ENCODE measurements at places on chromosomes 4 and X.
A peak's percentile ranks its signal among the peaks of the same experiment; 100 is the strongest.

DNA sequence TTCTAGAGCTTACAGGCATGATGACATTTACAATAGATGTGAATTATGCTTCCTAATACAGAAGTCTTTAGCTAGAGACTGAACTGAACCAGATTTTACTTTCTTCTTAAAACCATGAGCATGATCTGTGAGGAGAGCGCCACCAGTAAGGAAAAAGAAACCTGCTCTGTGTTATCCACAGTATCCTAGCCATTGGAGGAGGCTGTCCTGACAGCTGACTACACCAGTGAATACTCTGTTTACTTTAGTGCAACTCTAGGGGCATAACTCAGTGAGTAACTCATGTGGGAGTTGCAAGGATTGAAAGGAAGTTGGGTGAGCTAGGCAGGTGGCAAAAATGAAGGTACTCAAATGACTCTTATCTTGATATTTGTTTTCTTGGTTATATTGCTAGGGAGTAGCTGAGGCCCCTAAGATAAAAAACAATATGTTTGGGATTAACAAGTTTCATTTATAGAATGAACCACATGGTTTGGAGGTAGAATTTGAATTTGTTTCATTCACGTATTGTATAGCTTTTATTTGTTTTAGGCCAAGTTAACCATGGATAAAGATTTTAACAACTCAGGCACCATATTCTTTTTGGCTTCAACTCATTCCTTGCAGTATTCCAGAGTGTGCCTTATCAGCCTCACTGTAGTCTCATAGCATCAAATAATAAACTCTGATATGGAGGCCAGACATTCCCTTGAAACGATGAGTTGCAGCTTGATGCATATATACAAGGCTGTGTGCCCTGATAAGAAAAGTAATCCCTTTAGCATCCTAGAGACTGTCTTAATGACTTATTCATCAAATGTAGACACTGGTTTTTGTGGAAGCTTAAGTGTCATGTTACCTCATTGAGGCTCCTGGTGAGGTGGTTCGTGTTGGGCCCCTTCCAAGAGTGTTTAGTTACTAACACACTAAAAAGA is 2.5 kb downstream of the BMP3 start:
- no peak for DNase-seq

DNA sequence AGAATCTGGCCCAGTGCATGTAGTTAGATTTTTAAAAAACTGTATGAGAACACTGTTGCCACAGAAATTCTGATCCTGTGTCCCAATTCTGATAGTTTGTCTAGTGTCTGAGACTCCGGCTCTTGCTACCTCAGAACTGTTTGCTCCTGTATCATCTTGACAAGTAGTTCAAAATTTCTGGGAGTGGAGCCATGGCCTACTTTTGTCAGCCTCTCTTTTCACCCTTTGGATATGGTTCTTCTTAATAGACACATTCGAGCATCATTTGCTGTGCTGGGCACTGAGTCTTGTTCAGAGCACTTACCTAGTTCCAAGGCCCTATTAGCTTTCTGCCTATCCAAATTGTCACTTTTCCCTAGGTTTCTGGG is 46.9 kb downstream of the ATP10D start:
- no peak for DNase-seq

- no peak for DNase-seq
Measured at GRCh38 chr4:7863911-7864681, 75.6 kb downstream of the AFAP1 start.

- no peak for DNase-seq
Measured at GRCh38 chr4:163558539-163559044, 64.1 kb downstream of the TMA16 start.

DNA sequence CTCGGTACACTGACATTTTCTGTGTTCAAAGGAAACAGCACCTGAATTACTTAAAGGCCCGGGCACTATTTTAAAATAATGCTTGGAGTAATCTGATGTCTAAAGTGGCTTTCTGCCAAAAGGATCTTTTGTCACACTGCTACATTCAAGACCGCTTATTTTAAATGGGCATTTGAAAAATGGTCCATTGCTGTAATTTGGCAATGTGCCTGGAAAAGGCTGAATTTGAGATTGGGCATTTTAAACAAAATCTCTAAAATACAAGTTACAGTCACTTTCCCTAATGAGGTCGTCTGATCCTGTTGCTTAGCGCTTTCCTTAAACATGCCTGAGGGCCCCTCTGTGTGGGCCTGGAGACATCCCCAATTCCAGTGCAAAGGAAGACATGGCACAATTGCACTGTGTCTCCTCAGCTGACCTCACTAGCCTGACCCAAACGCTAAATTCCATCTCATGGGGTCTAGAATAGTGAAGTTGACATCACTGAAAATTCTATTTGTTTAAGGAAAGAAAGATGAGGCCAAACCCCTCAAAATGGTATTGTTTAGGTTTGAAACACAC is 214.2 kb downstream of the GPC3 start:
- no peak for DNase-seq

DNA sequence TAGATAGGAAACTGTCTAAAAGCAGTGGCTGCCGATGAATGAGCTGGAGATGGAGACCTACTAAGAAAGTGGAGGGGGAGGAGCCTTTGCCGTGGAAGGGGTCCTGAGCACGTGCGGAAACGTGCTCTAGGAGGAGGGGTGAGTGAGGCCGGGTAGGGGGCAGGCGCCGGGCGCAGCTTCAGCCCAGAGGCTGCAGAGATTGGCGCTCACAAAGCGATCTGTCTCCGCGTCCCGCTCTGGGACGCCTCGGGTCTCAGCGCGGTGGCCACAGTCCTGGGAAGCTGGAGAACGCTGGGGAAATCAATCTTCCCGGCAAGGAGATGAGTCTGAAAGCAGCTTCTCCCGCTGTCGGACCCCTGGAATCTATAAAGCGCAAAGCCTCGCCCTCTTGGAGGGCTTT is 444 bp upstream of the ARHGAP6 start:
- no peak for DNase-seq

- DNase-seq, result peak; percentile 30
Measured at GRCh38 chr4:87949961-87950360, 25.6 kb upstream of the SPP1 start.

GRCh38 chr4:82055156-82055555 is 318.6 kb downstream of the HNRNPD start:
- no peak for DNase-seq

- peak; percentile 1 for DNase-seq
Measured at GRCh38 chrX:113059714-113060113, 219.1 kb upstream of the AMOT start.

DNA sequence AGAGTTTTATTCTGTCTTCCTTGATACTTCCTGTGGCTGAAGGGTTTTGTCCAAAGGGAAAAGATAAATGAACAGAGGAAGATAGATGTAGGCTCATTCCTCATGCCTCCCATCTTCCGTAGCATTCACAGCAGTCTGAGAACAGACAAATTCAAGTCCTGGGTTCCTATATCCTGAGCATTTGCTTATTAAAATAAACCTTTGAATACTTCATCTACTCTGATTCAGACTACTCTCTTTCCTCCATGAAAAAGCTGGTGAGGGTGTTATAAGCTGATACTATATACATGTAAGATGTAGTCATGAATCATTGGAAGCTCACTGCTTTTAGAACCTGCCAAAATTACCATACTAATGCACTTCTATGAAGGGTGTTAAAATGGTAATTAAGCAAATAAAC is 61.2 kb downstream of the GAB1 start:
- DNase-seq, result no peak

DNA sequence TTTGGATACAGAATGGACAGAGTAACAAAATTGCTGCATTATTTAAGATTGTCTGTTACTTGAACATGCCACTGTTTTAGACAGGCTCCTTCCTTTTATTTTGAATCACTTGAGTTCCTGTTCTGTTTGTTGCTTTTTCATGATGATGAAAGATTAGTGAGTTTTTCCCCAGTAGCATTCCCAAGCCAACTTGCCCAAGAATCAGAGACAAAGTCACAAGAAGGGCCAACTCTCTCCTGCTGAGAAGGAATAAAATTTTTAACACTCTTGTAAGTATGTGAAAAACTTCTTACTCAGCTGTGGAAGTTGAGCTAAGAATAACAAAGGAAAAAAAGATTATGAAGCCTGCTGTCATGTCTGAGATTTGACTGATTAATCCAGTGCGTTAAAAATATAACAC is 104.2 kb downstream of the KLHL8 start:
- peak; percentile 35 for DNase-seq

DNA sequence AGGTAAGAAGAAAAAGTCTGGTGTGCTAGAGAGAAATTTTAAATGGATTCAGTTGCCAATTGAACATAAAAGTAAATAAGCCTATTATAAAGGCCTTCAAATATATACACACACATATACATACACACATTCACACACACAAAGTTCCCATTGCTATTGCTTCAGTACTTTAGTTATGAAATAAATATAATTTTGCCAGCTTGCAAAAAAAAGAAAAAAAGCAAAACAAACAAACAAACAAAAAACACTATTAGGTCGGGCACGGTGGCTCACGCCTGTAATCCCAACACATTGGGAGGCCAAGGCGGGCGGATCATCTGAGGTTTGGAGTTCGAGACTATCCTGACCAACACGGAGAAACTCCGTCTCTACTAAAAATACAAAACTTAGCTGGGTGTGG is 80.3 kb downstream of the SPIN4 start:
- DNase-seq, result no peak

- DNase-seq, result no peak
Measured at GRCh38 chr4:36283912-36284465, 2.6 kb downstream of the DTHD1 start.

- DNase-seq, result no peak
Measured at GRCh38 chr4:87414816-87415215, 7.6 kb upstream of the NUDT9 start.

GRCh38 chrX:154074199-154074598 is 23.3 kb downstream of the MECP2 start:
- peak; percentile 68 for DNase-seq

- peak; percentile 82 for DNase-seq
Measured at GRCh38 chrX:130173190-130173895, 1.6 kb downstream of the RAB33A start.

- no peak for DNase-seq
Measured at GRCh38 chrX:101774340-101774739, 114.7 kb upstream of the ARMCX2 start.

GRCh38 chrX:133640161-133641015 is 225.1 kb upstream of the GPC4 start:
- DNase-seq, result peak; percentile 89

DNA sequence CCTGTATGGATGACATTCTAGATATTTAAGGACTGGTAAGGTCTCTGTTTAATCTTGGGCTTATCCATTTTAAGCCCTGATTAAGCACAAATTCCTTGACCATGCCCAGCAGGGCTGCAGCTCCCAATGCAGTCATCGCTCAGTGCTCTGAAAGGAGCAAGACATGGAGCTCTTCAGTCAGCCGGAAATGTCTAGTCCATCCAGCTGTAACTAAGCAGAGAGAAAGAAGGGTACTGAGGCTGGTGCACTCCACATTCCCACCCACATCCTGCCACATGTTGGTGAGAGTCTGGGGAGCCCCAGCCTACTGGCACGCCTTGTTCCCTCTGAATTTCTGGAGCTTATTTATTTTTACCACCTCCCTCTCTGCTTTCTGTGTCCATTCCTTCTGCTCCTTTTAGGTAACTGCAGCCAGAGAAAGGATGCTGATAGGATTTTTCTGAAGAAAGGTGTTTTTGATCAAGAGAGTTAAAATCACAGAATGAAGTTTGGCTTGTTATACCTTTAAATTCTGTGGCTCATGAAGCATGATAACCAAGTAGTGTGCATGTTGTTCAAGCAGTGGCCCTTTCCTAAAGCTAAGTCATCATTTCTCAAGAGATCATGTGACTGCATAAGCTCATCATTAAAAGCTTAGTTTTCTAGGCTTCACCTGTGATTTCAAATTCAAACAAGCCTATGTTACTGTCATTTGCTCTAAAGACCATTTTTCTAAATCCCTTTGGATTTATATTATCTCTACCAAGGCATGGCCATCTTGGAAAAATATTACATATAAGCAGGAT is 74.0 kb downstream of the GALNT7 start:
- DNase-seq, result no peak

DNA sequence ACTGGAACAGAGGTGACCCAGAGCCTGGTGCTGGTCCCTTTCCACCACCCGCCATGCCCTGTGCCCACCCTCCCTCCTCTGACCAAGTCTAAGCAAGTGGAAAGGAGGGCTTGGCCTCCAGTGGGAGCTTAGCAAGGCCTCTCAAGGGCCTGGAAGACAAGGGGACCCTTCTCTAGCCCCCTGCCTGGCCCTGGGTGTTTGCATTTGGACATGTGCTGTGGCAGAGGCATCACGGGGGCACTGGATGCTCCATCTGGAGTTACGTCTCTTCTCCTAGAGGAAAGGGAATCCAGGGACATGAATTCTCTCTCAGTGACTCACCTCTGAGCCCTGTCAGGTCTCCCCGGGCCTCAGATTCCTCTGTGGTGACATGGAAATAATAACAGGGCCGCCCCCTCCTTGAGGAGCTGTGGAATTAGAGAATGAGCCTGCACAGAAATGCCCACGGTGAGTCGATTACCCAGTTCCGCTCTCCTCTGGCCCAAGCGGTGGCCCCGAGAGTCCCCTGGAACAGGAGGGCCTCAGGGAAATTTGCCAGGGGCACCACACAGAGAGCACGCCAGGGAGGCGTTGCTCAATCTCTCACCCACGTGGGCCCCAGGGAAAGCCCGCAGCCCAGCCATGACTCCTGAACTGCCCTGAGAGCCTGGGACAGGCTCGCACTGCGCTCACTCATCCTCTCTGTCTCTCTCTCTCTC is 189.6 kb downstream of the BCOR start:
- DNase-seq, result peak; percentile 95

GRCh38 chrX:111759686-111760085 is 78.7 kb downstream of the ALG13 start:
- no peak for DNase-seq

DNA sequence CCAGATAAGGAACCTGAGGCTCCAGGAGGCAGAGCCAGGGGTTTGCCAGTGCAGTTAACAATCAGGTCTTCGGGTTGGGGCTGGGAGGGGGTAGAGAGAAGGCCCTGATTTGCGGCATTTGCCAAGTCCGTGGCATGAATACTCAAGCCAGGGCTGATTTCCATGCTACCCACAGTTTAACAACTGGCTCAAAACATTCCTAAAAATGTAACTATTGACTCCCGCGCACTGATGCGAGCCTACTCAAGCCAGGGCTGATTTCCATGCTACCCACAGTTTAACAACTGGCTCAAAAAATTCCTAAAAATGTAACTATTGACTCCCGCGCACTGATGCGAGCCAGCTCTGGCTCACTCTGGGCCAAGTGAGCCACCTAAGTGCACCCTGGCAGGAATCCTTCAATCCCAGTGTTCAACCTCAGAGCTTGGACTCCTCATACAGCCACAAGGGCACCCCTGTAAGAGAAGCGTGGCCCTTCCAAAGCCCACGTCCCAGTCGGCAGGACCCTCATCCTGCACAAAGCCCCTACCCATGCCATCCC is 75.6 kb downstream of the PPP2R2C start:
- no peak for DNase-seq

- DNase-seq, result no peak
Measured at GRCh38 chrX:118525174-118525730, 29.6 kb downstream of the DOCK11 start.

- no peak for DNase-seq
Measured at GRCh38 chrX:2829469-2830246, 928 bp downstream of the GYG2 start.

- no peak for DNase-seq
Measured at GRCh38 chr4:3781193-3781886, 15.2 kb downstream of the ADRA2C start.
